ENCODE measurements at places on chromosomes 2 and 18. TPM values are rescaled to one million over a fixed set of nuclear protein-coding genes. Genes with fewer than 3 reads are reported as not detected.

DNA sequence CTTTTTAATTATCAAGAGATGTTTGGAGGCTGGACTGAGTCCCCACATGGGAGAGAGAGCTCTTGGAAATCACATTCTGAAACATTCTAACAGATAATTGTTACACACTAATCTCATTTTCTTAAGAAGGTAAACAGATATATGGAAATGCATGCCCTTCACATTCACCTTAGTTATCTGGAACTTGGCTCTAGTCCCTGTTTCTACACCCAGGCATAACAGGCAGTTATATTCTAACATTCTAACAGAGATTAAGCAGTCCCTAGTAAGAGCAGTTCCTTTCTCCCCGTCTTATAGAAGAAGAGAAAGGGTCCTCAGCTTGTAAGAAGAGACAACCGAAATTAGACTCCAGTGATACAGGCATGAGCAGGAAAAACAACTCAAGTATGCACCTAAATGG, 385.4 kb downstream of the SOX11 start:
- no peak for DNase-seq

DNA sequence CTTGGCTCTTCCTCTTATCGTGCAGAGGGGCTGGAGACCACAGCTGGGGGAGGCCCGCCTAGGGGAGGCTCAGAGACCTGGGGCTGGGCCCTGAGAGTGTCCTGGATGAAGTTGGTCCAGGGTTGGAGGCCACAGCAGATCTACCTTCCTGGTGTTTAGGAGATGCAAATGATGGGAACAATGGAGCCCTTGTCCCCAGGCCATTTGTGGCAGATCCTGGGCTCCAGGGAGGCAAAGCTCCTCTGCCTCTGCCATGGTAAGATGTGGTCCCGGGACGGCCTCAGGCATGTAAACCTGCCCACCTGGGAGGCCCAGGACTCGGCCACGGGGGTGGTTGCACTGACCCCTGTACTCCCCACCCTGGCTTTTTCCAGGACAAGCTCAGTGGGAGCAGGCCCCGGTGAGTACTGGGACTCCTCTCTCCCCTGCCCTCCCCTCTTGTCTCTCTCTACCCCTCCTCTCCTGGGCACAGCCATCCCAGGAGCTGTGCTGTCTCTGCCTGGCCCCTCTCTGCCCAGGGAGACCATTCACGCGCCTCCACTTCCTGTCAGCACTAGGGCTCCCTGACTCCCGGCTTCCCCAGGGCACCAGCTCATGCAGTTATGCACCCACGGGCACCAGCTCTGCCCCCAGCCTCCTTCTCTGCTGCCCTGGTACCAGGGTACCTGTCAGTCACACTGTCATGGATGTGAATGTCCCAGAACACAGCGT, 10.9 kb downstream of the SH2D6 start:
- no peak for DNase-seq

The ANO7 gene
- total RNA-seq = 1.1 TPM

The KLHL41 gene
- 0.34 TPM for total RNA-seq

The RHBDD1 gene
- 14.3 TPM for total RNA-seq

The MARCO gene
- total RNA-seq = not detected

Data from dermis blood vessel endothelial cell (primary cell).